Motor neuron (in vitro differentiated cells): ENCODE measurements at places on chromosomes 5 and 9. TPM values are rescaled to one million over a fixed set of nuclear protein-coding genes. Genes with fewer than 3 reads are reported as not detected.

The IL3 gene
- total RNA-seq = not detected in 2 replicates

The PIP5KL1 gene
- 4.1 and 4.9 TPM in 2 replicates for total RNA-seq

The DOCK8 gene
- 0.39 and 0.62 TPM in 2 replicates for total RNA-seq

The ARHGEF37 gene
- 3.1 and 3.3 TPM in 2 replicates for total RNA-seq

The CCDC152 gene
- 4.6 and 6.2 TPM in 2 replicates for total RNA-seq

The PCDHB4 gene
- 2.0 and 4.2 TPM in 2 replicates for total RNA-seq

The LPAR1 gene
- 1.3 and 1.4 TPM in 2 replicates for total RNA-seq

The TSSK1B gene
- 0.31 TPM in 1 of 2 replicates, not detected in the other for total RNA-seq

The SNX24 gene
- 16.0 and 17.8 TPM in 2 replicates for total RNA-seq

The NSUN2 gene
- total RNA-seq = 31.1 and 40.5 TPM in 2 replicates

The CCDC183 gene
- total RNA-seq = 2.3 and 3.6 TPM in 2 replicates

The SPATA31E1 gene
- total RNA-seq = 0.73 and 0.76 TPM in 2 replicates

The SUSD3 gene
- not detected in 2 replicates for total RNA-seq

The MARCOL gene
- 0.49 TPM in 1 of 2 replicates, not detected in the other for total RNA-seq

The ADGRV1 gene
- total RNA-seq = 46.1 and 46.9 TPM in 2 replicates

The HSD17B3 gene
- 2.0 and 3.4 TPM in 2 replicates for total RNA-seq

The SEMA5A gene
- total RNA-seq = 60.3 and 110 TPM in 2 replicates

The PRSS3 gene
- not detected in 2 replicates for total RNA-seq

The FRRS1L gene
- total RNA-seq = 0.36 and 0.38 TPM in 2 replicates

The NCBP1 gene
- total RNA-seq = 33.6 and 35.4 TPM in 2 replicates

The ORM2 gene
- 0.46 TPM in 1 of 2 replicates, not detected in the other for total RNA-seq

The MSX2 gene
- total RNA-seq = 0.18 TPM in 1 of 2 replicates, not detected in the other

The MCTP1 gene
- total RNA-seq = 8.3 and 11.2 TPM in 2 replicates

The SPINK7 gene
- 0.93 and 1.0 TPM in 2 replicates for total RNA-seq

The ACTBL2 gene
- total RNA-seq = not detected in 2 replicates
